T-helper 1 cell treated with Interleukin-12 subunit alpha and Interleukin-12 subunit beta and Interleukin-4 antibody, amounts not matched to agents 30 ng/mL and 1 ng/mL, for 36 hours (primary cell): ENCODE measurements at places on chromosomes 4 and X. TPM values are rescaled to one million over a fixed set of nuclear protein-coding genes. Genes with fewer than 3 reads are reported as not detected.

Gene SOD3
- not detected in 2 replicates for total RNA-seq

Gene GNL3L
- 54.5 and 55.1 TPM in 2 replicates for total RNA-seq

Gene CXXC4
- total RNA-seq, result not detected in 2 replicates

Gene GAGE12E
- total RNA-seq, result not detected in 2 replicates

Gene GUCY1A1
- not detected in 2 replicates for total RNA-seq

Gene FRMPD3
- 0.02 TPM in 1 of 2 replicates, not detected in the other for total RNA-seq

Gene BEX3
- 5.3 and 7.4 TPM in 2 replicates for total RNA-seq

Gene ADGRG4
- total RNA-seq, result not detected in 2 replicates

Gene EDA2R
- total RNA-seq, result 5.8 and 6.6 TPM in 2 replicates

Gene RIBC1
- total RNA-seq, result 0.54 and 0.59 TPM in 2 replicates
